Adipocyte (in vitro differentiated cells): ENCODE measurements at places on chromosomes 16 and 17.

DNA sequence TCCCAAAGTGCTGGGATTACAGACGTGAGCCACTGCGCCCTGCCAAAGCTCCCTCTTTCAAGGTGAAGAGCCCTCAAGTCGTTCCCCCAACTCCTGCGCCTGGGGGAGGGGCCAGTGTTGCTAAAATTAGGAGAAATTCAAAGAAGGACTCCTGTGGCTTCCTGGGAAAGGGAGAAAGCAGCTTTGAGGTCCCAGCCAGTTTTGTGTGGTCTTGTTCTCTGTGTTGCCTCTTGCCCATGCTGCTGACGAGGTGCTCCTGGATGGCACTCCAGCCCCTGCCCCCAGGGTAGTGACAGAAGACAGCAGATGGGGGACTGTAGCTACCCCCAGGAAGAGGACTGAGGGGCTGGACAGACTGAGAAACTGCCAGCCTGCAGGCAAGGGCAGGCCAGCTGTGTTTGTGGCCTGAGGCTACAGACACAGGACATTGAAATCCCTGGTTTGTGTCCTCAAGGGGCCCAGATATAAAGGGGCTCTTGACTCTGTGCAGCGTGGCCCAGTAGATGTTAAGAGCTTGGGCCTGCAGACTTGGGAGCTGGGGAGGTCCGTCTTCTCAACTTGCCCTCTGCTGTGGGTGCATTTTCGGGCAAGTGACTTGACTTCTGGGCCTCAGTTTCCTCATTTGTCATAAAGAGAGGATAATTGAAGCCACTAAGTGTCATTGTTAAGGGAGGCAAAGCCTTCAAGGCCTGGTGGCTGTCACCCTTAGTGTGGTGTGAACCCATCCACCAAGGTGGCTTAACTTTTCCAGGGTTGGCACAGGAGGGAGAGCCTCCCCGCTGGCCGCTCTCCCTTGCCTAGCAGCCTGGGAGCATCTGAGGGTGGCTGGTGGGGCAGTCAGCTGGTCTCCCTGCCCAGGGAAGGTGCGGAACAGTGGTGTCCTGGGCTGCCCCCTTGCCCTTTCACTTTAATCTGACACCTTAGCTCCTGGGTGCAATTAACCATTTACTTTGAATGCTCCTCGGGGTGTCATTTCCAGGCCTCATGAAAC, 4.1 kb downstream of the UBALD2 start:
- no peak for DNase-seq

DNA sequence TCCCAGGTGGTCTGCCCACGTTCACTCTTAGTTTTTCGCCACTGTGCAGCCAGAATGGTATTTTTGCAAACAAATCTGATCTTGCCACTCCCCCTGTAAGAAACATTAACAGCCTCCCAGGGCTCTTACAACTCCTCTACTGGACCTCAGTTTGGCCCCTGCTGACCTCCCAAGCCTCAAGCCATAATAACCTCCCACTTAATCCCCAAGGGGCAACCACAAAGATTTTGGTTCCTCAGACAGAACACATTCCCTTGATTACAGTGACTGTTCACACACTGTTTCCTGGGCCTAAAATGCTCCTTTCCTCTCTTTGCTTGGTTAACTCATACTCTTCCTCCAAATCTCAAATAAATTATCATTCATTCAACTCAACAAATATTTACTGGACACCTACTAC, 21.5 kb upstream of the CD300E start:
- no peak for DNase-seq

- peak; percentile 94 for DNase-seq
Observed at GRCh38 chr17:78862073-78863023, 21.7 kb upstream of the USP36 start.

DNA sequence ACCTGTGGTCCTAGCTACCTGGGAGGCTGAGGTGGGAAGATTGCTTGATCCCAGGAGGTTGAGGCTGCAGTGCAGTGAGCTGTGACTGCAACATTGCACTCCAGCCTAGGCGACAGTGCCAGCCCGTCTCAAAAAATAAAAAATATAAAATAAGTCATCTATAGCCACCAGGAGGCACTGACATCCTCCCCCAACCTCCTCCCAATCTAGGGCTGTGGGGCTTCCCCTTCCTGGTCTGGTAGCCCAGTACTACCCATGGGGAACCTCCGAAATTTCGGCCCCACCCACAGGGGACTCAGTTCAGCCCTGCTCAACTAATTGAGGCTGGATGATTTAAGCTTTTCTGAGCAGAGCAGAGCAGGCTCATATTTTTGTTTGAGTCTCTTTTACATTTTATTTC, 3.2 kb downstream of the ZSCAN10 start:
- peak; percentile 31 for DNase-seq

DNA sequence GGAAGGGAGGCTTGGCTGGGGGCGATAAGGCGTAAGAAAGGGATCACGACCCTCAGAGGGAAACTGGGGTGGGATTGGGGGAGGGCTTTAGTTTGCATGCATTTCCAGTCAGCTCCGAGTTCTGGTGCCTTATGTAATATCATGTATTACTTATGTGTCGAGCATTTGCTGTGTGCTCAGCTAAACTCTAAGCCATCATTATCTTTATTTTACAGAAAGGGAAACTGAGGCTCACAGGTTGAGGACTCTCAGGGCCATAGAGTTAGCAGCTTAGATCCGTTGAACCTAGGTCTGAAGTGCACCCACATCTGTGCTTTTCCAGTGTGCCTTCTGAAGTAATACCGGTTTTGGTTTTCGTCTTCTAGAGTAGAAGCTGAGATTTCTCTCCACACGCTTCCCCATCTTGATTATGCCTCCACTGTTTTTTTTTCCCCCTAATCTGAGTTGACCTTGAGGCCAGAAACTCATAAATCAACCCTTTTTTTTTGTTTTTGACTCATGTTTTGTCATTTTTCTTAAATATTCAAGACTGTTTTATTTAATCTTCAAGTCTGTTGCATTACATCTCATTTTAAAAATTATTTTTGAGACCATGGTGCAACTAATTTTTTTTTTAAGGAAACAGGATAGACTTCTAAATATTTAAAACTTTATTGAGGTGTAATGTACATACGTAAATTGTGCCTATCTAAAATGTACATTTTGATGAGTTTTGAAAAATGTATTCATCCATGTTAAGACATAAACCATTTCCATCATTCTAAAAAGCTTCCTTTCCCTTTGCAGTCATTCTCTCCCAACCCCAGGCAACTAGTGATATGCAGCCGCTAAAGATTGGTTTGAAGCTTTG, 741 bp downstream of the CYB5B start:
- peak; percentile 33 for DNase-seq

DNA sequence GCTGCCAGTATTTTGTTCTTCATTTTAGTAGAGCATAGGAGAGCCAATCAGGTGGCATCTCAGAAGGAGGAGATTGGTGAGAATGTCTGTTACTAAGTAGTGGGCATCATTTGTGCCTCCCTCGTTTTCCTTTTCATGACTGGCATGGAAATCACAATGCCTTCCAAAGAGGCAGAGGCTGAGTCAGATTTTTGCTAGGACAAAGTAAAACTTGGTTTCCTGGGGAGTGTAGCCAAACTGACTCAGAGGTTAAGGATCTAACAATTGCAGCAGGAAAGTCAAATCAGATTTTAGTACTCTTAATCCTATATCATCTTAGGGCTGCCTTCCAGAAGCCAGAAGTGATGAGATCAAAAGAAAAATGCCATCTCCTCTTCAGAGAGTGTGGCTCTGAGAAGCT, 138.7 kb downstream of the ANKFN1 start:
- peak; percentile 82 for DNase-seq

- peak; percentile 20 for DNase-seq
Observed at GRCh38 chr17:9976283-9977179, 71.5 kb upstream of the RCVRN start.

- DNase-seq: no peak
Observed at GRCh38 chr17:48609033-48609432, 1.8 kb downstream of the HOXB7 start.

DNA sequence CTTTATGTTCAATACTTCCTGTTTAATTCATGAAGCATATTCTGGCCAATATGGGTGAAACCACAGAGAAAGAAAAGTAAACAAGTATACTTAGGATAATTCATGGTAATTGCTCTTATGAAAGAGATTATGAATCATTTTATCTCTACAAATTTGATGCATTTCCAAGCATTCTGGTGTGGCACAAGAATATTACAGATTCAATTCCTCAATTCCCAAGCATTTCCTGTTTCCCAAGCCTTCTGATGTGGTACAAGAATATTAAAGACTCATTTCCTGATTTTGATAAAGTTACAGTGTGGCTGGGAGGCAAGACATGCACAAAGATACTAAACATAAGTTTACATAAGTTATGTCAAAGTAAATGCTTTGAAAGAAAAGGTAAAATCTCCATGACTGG, 126.1 kb upstream of the NUDT7 start:
- no peak for DNase-seq

GRCh38 chr17:55305321-55306087, 40.7 kb downstream of the HLF start:
- DNase-seq: no peak

- DNase-seq: peak; percentile 93
Observed at GRCh38 chr17:69060822-69061221, at the start of gene ABCA9. ABCA9 (minus strand) TSS chr17:69060927; CDS start chr17:69051126, 9,801 bp downstream.

DNA sequence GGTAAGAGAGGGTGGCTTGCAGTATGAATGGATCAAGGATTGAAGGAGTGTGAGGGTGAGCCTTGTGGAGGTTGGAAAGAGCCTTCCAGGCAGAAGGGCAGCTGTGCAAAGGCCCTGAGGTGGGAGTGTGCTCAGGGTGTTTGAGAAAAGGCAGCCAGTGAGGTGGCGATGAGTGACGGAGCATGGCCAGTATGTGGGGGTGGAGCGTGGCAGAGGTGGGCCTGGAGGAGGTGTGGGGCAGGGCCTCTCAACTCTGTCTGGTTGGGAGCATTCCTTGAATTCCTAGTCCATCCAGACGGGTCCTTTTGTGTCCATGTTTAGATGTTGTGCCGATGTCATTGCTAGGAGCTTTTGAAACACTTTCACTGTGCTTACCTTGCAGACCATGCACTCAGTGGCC, 51.3 kb downstream of the EPN2 start:
- no peak for DNase-seq

DNA sequence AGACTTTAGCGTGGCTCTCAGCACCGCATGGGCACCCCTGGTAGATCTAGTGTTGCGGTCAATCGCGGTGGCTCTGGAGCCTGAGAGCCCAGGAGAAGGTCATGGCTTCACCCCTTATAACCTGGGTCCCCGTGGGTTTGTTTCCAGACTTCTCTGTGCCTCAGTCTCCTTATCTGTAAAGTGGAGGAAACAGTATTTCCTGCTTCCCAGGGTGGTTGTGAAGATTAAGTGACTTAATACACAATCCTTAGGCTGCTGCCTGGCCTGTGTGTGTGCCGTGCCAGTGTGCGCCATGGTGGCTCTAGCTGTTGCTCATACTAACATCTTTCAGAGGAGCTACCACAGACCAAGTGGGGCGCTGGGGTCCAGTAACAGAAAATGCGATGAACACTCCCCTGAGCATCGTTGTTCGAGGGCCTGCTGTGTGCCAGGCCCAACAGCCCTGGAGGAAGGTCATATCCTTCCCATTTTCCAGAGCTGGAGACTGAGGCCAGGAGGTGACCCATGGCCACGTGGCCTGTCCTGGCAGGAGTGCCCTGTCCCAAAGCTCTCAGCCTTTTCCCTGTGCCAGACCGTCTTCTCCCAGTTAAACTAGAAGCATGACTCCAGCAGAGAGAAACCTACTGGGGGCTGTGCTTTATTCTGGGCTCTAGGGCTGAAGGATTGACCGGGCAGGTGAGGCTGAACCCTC, 70.1 kb downstream of the CMIP start:
- DNase-seq: no peak

DNA sequence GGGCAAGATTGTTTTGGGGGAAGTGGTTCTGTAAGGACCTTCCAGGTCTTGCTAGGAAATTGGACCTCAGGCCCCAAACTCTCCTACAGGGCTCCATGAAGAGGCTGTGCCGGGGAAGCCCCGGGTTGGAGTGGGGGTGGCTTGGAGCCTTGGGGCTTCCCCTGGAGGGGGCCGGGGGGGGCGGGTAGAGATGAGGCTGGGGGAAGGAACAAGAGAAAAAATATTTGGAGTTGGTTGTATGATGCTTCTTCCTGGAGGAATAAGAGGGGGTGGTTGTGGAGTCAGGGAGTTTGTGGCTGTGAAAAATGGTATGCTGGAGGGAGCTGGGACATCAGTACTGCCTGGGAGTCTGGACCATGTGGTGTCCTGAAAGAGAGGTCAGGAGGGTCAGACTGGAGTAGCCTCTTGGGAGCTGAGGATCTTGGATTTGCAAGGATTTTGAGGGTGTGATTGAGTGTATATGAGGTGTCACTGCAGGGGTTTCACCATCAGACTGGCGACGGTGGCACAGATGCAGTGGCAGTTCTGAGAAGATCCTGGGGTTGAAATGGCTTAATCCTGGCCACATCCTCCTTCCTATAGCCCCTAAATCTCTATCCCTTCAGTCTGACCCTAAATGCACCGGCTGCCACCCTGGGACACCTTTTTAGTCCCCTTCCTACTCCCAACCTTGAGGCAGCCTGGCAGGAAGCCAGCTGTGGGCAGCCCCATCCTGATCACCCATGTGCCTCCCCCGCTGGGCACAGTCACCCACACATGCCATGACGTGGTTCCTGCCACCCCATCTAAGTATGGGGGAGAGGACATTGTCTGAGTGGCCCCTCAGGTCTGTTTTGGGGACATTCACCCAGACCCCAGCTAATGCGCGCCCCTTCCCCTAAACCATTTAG, 10.9 kb downstream of the RARA start:
- no peak for DNase-seq

- DNase-seq: no peak
Observed at GRCh38 chr16:6031567-6031966, 934.0 kb upstream of the EEF2KMT start.

GRCh38 chr17:28252436-28252835, 66.6 kb upstream of the TMEM97 start:
- peak; percentile 22 for DNase-seq

GRCh38 chr17:49556223-49556943, 19.3 kb upstream of the NXPH3 start:
- peak; percentile 83 for DNase-seq

- DNase-seq: peak; percentile 10
Observed at GRCh38 chr16:1125471-1125870, 27.4 kb upstream of the CACNA1H start.

DNA sequence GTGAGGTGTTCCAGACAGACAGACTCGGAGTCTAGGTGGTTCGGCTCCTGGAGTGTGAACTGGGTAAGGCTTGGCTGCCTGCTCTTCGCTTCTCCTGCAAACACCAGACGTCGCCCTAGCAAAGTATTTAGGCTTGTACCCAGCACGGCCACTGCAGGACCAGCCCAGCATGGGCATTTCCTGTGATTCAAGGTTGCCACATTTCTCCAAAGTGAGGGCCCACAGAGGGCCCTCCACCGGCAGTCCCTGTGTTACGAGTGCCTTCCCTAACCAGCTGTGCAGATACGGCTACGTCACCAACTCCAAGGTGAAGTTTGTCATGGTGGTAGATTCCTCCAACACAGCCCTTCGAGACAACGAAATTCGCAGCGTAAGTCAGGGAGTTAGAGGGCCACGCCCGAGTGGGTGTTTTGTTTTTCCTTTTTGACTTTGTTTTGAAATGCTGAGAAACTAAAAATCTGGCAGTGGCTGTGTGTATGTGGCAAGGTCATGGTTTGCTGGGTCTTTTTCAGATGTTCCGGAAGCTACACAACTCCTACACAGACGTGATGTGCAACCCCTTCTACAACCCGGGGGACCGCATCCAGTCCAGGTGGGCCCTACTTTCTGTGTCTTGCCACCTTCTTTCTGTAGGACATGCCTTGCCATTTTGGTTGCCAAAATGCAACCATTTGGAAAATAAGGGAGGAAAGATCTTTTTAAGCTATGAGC, 2.6 kb downstream of the TRAPPC2L start:
- DNase-seq: no peak

GRCh38 chr16:49833085-49833484, 22.8 kb downstream of the ZNF423 start:
- DNase-seq: no peak
